ENCODE measurements at places on chromosomes 13 and 19.

- no peak for DNase-seq
Observed at GRCh38 chr13:93726173-93726957, 499.8 kb downstream of the GPC6 start.

DNA sequence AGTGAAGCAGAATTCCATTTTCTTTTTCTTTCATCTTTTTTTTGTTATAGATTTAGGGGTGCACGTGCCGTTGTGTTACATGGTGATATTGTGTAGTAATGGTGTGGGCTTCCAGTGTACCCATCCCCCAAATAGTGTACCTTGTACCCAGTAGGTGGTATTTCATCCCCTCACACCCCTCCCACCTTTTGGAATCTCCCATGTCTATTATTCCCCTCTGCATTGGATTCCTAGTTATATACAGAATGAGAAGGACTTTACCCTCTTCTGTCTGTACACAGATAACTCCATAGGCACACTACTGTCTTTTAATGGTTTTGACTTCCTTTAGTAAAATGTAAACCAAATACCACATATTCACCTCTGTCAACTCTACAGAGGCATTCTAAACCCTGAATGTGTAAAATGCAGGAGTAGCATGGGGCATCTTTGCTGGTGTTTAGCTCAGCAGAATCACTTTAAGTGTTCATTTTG lies 28.0 kb downstream of the FRY start:
- no peak for DNase-seq

DNA sequence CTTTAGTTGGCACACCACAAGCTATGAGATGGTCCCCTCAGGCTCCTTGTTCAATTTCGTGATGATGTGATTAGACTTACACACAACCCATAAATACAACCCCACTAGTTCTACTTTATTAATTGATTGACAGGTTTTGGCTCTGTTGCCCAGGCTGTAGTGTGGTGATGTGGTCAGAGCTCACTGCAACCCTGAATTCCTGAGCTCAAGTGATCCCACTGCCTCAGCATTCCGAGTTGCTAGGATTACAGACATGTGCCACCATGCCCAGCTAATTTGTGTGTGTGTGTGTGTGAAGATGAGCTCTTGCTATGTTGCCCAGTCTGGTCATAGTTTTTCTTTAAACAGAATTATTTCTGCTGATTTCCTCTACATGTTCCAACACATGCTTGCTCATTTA lies 17.5 kb upstream of the HTR2A start:
- DNase-seq, result no peak

GRCh38 chr13:42696191-42696590 lies 85.2 kb upstream of the FAM216B start:
- DNase-seq, result no peak

DNA sequence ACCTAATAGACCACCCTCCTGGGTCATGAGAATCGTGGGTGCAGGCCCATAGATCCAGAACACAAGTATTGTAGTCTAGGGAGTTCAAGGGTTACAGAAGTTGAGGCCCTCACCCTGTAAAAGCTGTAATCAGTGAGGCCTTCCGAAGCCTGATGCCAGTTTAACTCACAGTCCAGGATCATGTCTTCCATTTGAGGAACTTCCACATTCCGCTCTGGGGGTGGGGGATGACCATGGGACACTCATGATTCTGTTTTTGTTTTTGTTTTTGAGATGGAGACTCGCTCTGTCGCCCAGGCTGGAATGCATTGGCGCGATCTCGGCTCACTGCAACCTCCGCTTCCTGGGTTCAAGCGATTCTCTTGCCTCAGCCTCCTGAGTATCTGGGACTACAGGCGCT lies 1.7 kb upstream of the RASIP1 start:
- DNase-seq, result no peak

DNA sequence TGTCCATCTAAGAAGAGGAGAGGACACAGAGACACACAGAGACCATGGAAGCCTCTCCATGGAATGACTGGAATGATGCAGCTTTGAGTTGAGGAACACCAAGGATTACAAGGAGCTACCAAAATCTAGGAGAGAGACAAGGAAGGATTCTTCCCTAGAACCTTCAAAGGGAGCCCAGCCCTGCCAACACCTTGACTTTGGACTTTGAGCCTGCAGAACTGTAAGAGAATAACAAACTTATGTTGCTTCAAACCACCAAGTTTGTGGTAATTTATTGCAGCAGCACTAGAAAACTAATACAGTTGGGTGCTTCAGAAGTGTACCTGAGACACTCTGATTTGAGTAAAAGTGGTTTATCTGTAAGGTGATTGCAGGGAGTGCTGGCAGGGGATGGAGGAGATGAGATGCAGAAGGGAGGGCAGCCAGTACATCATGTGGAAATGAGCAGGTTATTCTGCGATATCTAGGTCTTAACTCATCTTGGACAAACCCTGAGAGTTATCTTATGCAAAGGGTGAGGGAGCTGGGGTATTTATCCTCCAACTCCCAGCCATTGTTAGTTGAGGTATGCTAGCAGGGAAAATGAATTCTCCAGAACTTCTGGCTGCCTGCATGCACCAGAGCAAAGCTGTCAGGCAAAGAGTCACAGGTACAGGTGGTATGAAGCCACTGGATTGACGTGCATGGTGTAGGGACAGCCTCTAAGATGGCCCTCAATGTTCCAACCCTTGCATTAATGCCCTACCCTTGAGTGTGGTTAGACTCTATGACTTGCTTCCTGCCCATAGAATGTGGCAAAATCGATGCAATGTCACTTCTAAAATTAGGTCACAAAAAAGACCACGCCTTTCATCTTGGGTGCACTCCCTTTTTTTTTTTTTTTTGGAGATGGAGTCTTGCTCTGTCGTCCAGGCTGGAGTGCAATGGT lies 31.3 kb upstream of the ADGRL1 start:
- DNase-seq, result no peak

DNA sequence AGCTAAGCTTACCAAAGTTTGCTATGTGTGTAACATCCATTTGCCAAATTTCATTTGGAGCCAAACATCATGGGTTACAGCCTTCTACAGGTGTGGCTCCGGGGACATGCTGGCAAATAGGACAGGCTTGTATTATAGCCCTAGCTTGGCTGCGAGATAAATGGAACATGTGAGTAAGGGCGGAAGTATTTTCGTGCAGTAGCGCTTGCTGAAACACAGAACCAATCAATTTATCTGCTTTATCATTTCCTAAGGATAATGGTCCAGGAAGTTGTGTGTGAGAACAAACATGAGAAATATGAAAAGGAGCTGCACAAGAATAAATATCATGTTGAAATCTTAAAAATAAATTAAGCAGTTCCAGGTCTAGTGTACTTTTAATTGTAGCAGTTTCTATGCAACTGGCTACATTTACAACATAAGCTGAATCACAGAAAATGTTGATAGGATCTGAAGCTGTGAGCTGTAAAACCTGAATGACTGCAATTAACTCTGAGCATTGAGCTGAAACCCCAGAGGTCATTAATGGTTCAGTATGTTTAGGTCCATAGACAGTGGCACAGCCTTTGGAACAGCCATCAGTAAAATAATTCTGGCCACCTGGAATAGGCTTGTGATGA lies 22.2 kb upstream of the ZNF100 start:
- DNase-seq, result no peak

- DNase-seq, result no peak
Observed at GRCh38 chr13:113113846-113114271, 8.3 kb downstream of the F7 start.

DNA sequence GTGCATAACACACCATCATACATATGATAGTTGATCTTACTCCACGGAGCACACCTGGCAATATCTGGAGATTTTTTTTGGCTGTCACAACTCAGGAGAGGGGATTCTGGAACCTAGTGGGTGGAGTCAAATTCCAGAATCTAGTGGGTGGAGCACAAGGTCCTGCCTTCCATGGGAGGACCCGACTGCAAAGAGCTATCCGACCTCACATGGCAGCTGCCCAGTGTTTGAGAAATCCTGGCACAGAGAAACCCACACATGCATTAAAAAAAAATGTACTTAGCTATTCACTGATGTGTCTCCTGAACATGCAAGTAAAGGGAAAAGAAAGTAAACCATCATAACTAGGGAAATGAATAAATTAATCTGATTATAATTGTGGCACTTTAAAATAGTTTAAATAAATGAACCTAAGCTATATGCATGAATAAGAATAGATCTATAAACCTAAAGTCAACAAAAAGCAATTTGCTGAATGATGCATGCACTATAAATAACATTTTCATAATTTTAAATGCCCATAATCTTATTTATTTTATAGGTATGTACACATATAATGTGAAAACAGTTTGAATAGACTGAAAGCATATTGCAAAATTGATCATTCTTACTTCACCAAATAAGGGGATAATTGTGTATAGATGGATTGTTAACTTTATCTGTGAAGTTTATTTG lies 300.3 kb downstream of the MYO16 start:
- DNase-seq, result no peak

- no peak for DNase-seq
Observed at GRCh38 chr19:17831419-17831888, 10.1 kb upstream of the INSL3 start.

- DNase-seq, result no peak
Observed at GRCh38 chr19:54435551-54436016, 13.4 kb upstream of the LENG8 start.

GRCh38 chr13:44402899-44403445 lies 29.3 kb downstream of the SERP2 start:
- DNase-seq, result no peak

GRCh38 chr19:55546822-55547614 lies 1.7 kb upstream of the SBK3 start:
- DNase-seq, result no peak

DNA sequence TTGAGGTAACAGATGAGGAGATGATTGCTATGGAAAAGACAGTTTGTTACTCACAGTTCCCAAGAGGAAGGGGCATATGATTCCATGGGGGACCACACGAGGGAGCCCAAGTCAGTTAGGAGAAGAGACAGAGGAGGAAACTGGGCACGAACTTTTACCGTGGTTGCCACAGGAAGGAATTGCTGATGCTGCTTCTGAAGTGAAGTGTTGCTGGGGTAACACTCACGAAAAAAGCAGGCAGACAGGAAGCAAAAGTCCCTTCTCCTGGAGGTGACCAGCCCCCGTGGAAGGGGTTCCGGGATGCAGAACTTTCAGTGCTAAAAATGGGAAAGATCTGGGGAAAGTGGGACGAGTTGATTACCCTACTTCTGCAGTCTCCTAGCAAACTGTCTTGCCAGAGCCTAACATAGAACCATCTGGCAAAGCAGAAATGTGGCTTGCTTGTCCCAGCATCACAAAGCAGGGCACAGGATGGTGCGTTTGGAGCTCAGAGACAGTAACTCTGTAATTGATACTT lies 35.4 kb upstream of the MAP3K10 start:
- DNase-seq, result peak; percentile 9

- DNase-seq, result no peak
Observed at GRCh38 chr19:43966079-43966694, 15.2 kb downstream of the ZNF221 start.

- no peak for DNase-seq
Observed at GRCh38 chr19:1474011-1474764, 4.8 kb downstream of the C19orf25 start.

GRCh38 chr19:16619457-16619856 lies 8.5 kb downstream of the MED26 start:
- DNase-seq, result no peak

- no peak for DNase-seq
Observed at GRCh38 chr13:48733739-48734335, 80.1 kb downstream of the CYSLTR2 start.

- no peak for DNase-seq
Observed at GRCh38 chr13:46552303-46552682, 677 bp upstream of the LRCH1 start.

- no peak for DNase-seq
Observed at GRCh38 chr19:23699521-23699860, 12.5 kb upstream of the ZNF675 start.

DNA sequence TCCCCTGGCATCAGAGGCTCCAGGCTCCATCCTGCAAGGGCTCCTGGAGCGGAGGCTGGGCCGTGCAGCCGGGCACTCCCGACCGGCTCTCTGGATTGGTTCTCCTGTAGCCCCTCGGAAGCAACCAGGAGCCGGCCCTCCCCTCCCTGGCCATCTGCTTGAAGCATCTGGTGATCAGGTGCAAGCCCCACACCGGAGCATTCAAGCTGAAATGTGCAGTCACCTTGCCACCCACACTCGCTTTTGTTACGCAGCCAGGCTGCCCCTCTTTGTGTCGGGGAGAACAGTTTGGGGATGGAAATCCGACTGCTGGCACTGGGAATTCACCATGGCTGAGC lies 258.8 kb downstream of the ZNF536 start:
- DNase-seq, result no peak

DNA sequence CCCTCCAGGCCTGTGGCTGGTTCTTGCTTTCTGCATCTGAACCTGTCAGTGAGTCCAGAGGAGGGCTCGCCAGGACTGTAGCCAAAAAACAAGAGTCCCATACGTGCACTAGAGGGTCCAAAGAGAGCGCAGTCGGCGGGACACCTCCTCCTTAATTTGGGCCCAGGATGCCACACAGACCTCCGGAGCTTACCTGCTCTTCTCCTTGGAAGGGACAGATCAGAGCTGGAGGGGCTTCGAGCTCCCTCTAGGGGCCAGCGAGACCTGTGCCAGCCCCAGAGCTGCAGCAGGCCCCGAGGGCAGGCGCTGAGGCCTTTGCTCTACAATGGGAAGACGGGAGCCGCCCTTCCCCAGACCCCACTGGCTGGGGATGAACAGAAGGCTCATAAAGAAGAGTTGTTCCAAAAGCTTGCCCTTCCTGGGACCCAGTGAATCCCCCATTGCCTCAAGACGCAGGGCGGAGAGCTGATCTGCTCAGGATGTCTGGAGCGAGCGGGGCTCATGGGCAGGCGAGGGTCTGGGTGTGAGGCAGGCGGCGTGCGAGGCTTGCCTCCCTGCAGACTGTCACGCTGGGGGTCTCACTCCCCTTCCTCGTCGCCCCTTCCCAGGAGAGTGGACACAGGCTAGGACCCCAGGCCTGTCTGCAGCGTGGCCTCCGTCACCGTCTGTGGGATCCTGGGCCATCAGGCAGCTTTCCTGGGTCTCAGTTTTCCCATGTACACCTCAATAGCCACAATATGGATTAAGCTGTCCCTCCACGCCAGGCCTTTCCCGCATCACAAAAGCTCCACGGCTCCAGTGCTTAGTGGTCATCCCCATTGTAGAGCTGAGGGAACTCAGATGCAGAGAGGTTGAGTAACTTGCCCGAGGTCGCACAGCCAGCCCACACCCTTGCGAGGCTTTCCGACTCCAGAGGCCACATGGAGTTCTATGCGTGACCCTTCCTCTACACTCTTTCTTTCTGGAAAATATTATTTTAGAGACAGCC lies 46.9 kb upstream of the VSTM2B start:
- peak; percentile 21 for DNase-seq

GRCh38 chr13:79194272-79194671 lies 211.8 kb downstream of the RBM26 start:
- DNase-seq, result peak; percentile 89

DNA sequence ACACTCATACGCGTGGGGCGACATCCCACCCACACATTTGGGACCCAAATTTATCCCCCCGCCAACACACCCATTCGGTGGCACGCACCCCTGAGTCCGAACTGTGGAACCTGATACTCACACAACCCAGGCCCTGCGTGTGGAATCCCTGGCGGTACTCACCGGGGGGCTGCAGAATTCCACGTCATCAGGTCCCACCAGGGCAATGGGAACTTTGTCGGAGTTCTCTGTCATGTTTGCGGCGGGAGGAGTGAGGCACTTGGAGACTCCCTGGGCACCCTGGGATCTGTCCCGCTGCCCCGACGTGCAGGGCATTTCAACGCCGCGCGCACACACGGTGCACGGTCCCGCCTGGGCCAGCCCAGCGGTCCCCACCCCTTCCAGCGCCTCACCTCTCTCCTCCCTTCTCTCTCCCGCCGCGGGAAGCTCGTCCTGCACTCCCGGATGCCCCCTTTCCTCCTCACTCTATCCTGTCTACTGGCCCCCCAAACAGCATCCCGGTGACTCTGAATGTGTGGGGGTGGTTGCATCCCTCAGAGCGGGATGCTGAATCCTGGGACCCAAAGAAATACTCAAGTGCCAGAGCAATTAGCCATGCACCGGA lies at the start of gene CNMD:
CNMD (minus strand) TSS at position 353 of the 604 bp plus-strand sequence; CDS start at position 234, 119 bp downstream.
- DNase-seq, result no peak

All from OCI-LY7 (cell line).